Neural crest cell (in vitro differentiated cells): ENCODE measurements at places on chromosomes 16 and 17.

GRCh38 chr16:78761427-78761826, 662.0 kb downstream of the WWOX start:
- DNase-seq: no peak

DNA sequence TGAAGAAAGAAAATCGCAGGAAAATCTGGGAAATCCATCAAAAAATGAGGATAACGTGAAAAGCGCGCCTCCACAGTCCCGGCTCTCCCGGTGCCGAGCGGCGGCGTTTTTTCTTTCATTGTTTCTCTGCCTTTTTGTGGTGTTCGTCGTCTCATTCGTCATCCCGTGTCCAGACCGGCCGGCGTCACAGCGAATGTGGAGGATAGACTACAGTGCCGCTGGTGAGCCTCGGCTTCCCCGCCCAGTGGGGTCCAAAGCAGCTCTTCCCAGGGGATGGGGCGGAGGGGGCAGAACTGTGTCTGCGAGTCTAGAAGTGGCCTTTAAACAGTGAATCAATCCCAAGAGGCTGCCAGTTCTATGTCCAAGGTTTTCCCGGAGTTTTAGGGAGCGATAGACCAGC, 19.8 kb downstream of the FAM234A start:
- no peak for DNase-seq

- DNase-seq: peak; percentile 56
Measured at GRCh38 chr17:29592850-29593551, at the start of gene ANKRD13B. TSS of gene ANKRD13B (plus strand) at chr17:29593132. CDS start at chr17:29593622, 490 bp downstream.

DNA sequence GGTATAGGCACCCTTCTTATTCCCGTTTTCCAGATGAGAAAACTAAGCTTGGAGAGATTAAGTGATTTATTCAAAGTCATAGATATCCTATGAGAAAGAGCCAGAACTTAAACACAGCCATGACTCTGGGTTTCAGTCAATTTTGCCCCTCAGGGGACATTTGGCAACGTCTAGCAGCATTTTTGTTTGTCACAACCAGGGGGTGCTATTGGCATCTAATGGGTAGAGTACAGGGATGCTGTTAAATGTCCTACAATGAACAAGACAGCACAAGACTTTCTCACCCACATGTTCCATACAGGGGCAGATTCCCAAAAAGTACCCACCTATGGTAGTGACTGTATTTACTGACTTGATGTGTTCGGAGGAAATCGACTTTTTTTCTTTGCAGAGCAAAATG, 4.8 kb upstream of the SHISA9 start:
- peak; percentile 25 for DNase-seq

- DNase-seq: peak; percentile 41
Measured at GRCh38 chr17:78013683-78014467, 55.4 kb downstream of the TNRC6C start.
